H4 (cell line): ENCODE measurements at places on chromosomes 12 and 14. TPM values are rescaled to one million over a fixed set of nuclear protein-coding genes. Genes with fewer than 3 reads are reported as not detected.
A peak's percentile ranks its signal among the peaks of the same experiment; 100 is the strongest.

The AGAP2 gene
- 0.99 and 2.4 TPM in 2 replicates for total RNA-seq

DNA sequence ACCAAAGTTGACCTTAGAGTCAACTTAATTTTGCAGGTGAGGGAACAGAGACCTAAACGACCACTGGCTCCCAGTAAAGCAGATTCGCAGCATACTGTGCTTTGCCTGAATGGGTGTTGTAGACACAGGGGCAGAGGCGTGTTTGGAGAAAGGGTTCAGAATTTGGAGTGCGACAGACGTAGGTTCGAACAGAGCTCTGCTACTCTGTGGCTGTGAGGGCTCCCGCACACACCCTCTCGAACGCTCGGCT is 243 bp upstream of the TOMM20L start:
- DNase-seq, result no peak

- no peak for DNase-seq
These were observed 53.0 kb downstream of the SSH1 start for GRCh38 chr12:108804271-108804953.

GRCh38 chr12:3200032-3200617 is 122.9 kb downstream of the TSPAN9 start:
- no peak for DNase-seq

- DNase-seq, result no peak
These were observed 798 bp downstream of the CLEC2B start for GRCh38 chr12:9868311-9868801.

The LBHD2 gene
- total RNA-seq, result not detected in 2 replicates

GRCh38 chr14:52852810-52853521 is 61.6 kb upstream of the GNPNAT1 start:
- no peak for DNase-seq

The PPHLN1 gene
- total RNA-seq, result 73.5 and 96.5 TPM in 2 replicates

- DNase-seq, result no peak
These were observed 12.5 kb downstream of the ISM2 start for GRCh38 chr14:77485901-77486678.

GRCh38 chr14:103072595-103073366 is 11.2 kb upstream of the LBHD2 start:
- no peak for DNase-seq

The ZNF891 gene
- total RNA-seq, result 0.43 and 0.47 TPM in 2 replicates

GRCh38 chr12:65999564-66000280 is 130.8 kb downstream of the LLPH start:
- peak; percentile 26 for DNase-seq

- no peak for DNase-seq
These were observed 233.4 kb upstream of the SYT10 start for GRCh38 chr12:33672836-33673577.

The SELPLG gene
- 2.8 and 3.4 TPM in 2 replicates for total RNA-seq
